ENCODE measurements at places on chromosomes 2 and 18. TPM values are rescaled to one million over a fixed set of nuclear protein-coding genes. Genes with fewer than 3 reads are reported as not detected.
A peak's percentile ranks its signal among the peaks of the same experiment; 100 is the strongest.

GRCh38 chr2:147364597-147364996 lies 480.2 kb upstream of the ACVR2A start:
- H3K4me3 ChIP-seq, result no peak overlapping the region
- H3K27ac ChIP-seq, result no peak overlapping the region
- no peaks in the 10 kb centered on the region for H3K4me1 ChIP-seq
- H3K27me3 ChIP-seq, result no peaks in the 10 kb centered on the region
- no peak for DNase-seq

- H3K4me3 ChIP-seq, result no peak overlapping the region
- H3K36me3 ChIP-seq, result peaks cover under 1% of the 10 kb centered on the region
- DNase-seq, result peak; percentile 49
- H3K27me3 ChIP-seq, result no peaks in the 10 kb centered on the region
- no peak overlapping the region for H3K27ac ChIP-seq
Observed at GRCh38 chr2:3805201-3805939, 102.0 kb downstream of the DCDC2C start.

- no peaks in the 10 kb centered on the region for H3K27me3 ChIP-seq
- H3K4me1 ChIP-seq, result no peaks in the 10 kb centered on the region
- DNase-seq, result no peak
Observed at GRCh38 chr18:31850844-31851243, 90.2 kb upstream of the SLC25A52 start.

Gene RAMP1
- 0.91 TPM for total RNA-seq

Gene RIT2
- not detected for total RNA-seq

GRCh38 chr2:48248251-48248933 lies 281.6 kb upstream of the STON1 start:
- H3K4me1 ChIP-seq, result peaks cover 6% of the 10 kb centered on the region
- no peaks in the 10 kb centered on the region for H3K27me3 ChIP-seq
- H3K4me3 ChIP-seq, result no peak overlapping the region
- H3K27ac ChIP-seq, result no peak overlapping the region
- H3K36me3 ChIP-seq, result no peaks in the 10 kb centered on the region

Gene KYNU
- 0.26 TPM for total RNA-seq

DNA sequence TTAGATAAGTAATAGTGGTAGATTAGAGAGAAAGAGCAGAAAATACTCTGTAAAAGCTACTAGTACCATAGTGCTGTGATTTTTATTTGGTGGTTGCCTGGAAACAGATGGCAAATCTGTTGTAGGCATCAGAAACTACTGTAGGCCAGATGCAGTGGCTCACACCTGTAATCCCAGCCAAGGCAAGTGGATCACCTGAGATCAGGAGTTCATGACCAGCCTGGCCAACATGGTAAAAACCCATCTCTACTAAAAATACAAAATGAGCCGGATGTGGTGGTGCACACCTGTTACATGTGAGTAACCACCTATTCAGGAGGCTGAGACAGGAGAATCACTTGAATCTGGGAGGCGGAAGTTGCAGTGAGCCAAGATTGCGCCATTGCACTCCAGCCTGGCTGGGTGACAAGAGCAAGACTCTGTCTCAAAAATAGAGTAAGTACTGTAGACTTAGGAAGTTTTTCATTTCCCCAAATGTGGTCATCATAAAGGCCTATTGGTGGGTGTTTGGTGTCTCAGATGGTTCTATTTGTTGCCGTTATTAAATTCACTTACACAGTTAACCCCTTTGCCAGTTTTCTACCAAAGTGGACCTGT lies 79.6 kb downstream of the SPTBN1 start:
- no peak overlapping the region for H3K4me3 ChIP-seq
- no peak for DNase-seq
- no peak overlapping the region for H3K27ac ChIP-seq
- peaks cover 18% of the 10 kb centered on the region for H3K4me1 ChIP-seq
- peaks cover 8% of the 10 kb centered on the region for H3K36me3 ChIP-seq

DNA sequence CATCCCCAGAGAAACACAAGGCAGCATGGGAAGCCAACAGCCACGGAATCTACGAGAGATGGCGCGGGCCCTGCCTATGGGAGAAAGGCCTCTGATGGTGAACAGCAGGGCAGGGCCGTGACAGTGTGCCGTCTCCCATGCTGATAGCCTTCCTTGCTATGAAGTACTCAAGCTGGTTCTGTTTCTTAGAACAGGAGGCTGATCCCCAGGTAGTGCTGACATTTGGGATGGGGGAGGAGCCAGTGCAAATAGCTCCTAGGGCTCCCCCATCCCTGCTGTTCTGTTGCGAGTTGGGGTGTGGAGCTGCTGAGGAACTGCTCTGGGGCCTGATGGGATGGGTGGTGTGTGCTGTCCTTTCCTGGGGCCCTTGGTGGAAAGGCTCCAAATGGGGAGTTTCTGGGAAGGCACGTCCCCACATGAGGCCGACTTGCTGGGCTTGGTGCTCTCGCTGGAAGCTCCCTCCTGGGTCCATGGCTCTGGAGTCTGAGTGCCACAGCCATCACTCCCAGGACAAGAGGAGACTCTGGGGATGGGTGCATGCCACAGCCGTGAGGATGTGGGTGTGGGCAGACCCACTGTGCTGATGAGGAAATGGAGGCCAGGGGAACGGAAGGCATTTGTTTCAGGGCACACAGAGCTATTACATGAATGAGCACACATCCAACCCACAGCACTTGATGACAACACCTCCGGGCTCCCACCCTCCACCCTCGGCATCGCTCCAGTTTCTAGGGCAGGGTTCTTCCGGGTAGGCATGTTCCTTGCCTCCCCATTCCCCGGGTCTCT lies 246.8 kb downstream of the HDAC4 start:
- H3K27me3 ChIP-seq, result no peaks in the 10 kb centered on the region
- H3K27ac ChIP-seq, result no peak overlapping the region
- no peak overlapping the region for H3K4me3 ChIP-seq
- peaks cover 21% of the 10 kb centered on the region for H3K36me3 ChIP-seq
- DNase-seq, result no peak

Gene GPR155
- total RNA-seq, result 1.7 TPM

- no peak for DNase-seq
- no peaks in the 10 kb centered on the region for H3K27me3 ChIP-seq
Observed at GRCh38 chr2:186780701-186781316, 68.2 kb downstream of the ZSWIM2 start.

GRCh38 chr2:88626171-88627054 lies 851 bp downstream of the EIF2AK3 start:
- H3K4me1 ChIP-seq, result peaks cover 10% of the 10 kb centered on the region
- H3K27me3 ChIP-seq, result no peaks in the 10 kb centered on the region
- H3K4me3 ChIP-seq, result peak overlapping the region; percentile 90
- peak overlapping the region; percentile 70 for H3K27ac ChIP-seq

DNA sequence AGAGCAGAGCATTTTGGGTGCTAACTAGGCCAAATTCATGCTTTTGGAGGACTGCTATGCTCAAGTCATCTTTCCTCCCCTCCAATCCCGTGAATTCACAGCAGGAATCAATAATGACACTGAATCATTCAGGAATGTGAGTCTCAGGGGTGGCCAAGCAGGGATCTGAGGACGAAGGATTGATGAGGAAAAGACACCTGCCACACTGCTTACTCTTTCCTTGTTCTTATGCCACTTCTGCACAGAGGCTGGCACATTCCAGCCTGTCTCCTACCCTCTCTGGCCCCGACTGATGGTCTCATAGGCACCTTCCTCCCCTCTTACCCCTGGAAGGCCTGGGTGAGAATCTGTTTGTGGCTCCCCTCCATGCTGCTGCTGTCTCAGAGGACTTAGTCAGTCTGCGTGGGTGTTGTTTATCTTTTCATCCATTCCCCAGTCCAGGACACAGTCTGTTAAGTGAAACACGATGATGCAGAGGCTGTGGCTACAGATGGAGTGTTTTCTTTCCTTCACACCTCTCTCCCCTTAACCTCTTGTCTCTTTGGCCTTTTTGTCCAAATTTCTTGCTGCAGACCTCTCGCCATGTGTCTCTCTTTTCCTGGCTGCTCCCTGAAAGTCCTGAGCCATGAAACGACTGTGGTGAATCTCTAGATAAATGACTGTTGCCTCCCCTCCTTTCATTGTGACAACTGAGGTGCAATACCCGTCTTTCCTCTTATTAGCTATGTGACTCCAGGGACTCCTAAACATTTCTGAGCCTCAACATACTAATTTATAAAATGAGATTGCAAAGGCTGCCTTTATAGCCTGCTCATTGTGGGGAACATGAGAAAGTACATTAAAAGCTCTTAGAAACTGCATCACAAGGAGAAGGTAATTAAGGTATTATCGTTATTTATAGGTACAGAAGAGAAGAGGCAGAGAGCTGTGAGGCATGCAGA lies 86.9 kb downstream of the RDH14 start:
- no peaks in the 10 kb centered on the region for H3K36me3 ChIP-seq
- no peak overlapping the region for H3K27ac ChIP-seq
- H3K4me1 ChIP-seq, result no peaks in the 10 kb centered on the region
- H3K27me3 ChIP-seq, result peaks cover 3% of the 10 kb centered on the region
- no peak for DNase-seq
- no peak overlapping the region for H3K4me3 ChIP-seq

DNA sequence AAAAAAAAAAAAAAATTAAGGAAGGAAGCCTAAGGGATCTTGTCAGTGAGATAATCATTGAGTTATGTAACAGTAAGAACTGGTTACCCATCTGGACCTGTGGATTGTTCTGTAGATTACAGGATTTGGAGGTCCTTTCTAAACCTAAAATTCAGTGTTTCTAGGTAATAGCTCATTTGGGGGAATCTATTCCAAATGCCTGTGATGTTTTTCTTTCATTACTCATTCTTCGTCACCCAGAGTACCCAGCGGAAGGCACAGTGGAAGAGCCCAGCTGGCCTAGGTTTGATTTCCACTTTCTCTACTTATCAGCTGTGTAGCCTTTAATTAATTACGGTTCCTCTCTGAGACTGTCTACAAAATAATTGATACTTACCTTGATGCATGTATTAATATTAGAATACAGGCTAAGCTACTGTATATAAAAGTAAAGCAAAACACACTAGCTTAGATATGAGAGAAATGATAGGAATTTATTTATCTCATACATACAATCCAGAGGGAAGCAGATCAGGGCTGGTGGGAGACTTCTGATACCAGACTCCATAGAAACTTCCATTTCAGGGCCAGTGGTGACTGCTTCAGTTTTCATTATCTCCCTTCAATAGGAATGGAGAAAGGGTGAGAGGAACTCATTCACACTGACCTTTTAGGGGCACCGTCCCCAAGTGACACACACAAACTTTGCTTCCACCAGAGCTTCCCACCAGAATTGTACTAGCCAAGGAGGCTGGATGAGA lies 115.8 kb upstream of the NOSTRIN start:
- peaks cover 7% of the 10 kb centered on the region for H3K4me1 ChIP-seq
- H3K36me3 ChIP-seq, result no peaks in the 10 kb centered on the region
- no peaks in the 10 kb centered on the region for H3K27me3 ChIP-seq
- H3K27ac ChIP-seq, result no peak overlapping the region
- no peak for DNase-seq

DNA sequence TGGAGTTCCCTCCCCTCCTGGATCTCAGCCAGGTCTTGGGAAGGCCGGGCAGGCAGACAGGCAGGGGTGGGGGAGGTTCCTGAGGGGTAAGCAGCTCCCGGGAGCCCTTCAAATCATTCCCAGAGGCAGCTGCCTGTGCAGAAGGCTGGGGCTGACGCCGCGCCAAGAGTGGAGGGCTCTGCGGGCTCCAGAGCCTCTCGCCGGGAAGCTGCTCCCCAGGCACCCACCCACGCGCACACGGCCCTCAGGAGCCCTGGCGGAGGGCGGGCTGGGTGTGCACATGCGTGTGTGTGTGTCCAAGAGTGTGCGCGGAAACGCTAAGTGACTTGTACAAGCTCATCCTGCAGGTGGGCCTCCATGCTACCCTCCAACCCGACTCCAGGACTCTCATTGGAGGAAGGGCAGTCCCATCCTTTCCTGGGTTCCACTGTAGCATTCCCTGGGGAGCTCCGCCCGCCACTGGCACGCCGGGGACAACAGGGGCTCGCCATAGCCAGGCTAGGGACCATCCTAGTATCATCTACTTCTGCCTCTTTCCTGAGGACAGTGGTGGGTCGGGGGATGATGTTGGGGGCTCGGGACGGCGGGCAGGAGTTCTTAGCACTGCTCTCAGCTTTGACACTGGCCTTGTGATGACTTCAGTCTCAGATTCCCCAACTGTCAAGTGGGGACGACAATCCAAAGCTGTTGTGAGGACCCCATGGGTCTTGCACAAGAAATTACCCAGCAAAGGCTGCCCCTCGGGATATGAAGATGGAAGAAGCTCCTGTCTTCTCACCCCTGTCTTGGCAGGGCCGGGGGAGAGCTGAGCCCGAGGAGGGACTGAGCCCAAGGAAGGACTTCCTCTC lies 50.3 kb downstream of the INHBB start:
- H3K4me1 ChIP-seq, result no peaks in the 10 kb centered on the region
- H3K27ac ChIP-seq, result no peak overlapping the region

Gene NEURL3
- total RNA-seq, result not detected

DNA sequence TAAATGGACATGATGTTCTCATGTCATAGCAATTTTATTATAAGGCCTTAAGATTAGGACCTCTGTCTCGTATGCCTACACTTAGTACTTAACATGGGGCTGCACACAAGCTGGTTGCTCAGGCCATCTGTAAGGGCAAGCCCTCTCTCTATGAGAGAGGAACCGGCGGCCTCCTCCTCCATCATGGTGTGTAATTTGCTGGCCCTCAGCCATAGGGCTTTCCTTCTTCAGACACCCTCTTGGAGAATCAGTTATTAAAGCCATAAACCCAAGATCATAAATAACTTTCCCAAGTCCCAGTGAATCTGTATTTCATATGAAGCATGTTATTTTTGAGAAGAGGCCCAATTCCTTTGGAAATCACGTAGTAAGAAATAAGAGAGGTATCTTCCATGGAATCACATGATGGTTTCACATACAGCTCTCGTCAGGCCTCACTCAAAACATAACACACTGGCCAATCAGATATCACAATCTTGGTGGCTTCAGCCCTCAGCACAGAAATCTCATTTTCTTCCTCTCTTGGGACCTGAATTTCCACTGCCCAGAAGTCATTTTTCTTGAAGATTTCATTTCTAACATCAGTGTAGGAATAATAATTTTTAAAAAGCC lies 92.6 kb downstream of the RDH14 start:
- H3K4me1 ChIP-seq, result no peaks in the 10 kb centered on the region
- no peak overlapping the region for H3K4me3 ChIP-seq
- H3K27ac ChIP-seq, result no peak overlapping the region

Gene PDE11A
- 0.23 TPM for total RNA-seq

DNA sequence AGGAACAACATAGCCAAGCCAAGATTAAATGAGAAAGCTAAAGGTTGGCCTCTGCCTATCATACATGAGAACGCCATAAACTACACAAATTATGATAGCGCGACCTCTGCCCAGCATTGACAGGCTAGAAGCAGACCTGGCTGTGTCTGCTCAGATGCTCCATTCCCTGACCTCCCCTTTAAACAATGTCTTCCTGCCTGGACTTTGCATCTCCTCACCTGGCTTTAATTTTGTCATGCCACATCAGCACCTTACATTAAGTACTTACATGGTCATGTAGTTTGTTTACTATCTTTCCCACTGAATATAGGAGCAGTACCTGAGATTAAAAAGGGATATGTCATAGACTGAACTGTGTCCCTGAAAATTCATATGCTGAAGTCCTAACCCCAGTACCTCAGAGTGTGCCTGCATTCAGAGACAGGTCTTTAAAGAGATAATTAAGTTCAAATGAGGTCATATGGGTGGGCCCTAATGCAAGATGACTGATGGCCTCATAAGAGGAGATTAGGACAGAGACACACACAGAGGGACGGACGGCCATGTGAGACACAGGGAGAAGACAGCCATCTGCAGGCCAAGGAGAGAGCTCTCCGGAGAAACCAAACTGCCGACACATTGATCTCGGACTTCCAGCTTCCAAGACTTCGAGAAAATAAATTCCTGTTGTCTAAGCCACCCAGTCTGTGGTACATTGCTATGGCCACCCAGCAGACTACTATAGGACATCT lies 103.7 kb downstream of the BIN1 start:
- no peaks in the 10 kb centered on the region for H3K27me3 ChIP-seq
- H3K4me3 ChIP-seq, result no peak overlapping the region
- H3K4me1 ChIP-seq, result peaks cover 3% of the 10 kb centered on the region
- H3K36me3 ChIP-seq, result no peaks in the 10 kb centered on the region
- DNase-seq, result no peak
